ENCODE measurements at places on chromosomes 16 and 17.

DNA sequence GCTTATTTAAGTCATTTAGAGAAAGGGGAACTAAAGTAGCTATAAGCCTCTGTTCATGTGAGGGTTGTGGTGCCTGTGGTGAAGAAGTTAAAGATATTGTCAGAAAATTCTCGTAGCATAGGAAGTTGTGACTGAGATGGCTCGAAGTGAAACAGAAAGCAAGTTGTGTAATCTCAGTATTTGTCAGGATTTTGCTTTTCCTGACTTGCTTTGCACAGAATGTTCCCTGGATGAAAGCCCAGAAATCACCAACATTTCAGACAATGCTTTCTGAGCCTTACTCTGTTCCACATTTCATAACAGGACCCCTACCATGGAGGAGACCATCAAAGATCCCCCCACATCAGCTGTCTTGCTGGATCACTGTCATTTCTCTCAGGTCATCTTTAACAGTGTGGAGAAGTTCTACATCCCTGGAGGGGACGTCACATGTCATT lies 10.6 kb downstream of the CALCOCO2 start:
- DNase-seq, result peak; percentile 67

DNA sequence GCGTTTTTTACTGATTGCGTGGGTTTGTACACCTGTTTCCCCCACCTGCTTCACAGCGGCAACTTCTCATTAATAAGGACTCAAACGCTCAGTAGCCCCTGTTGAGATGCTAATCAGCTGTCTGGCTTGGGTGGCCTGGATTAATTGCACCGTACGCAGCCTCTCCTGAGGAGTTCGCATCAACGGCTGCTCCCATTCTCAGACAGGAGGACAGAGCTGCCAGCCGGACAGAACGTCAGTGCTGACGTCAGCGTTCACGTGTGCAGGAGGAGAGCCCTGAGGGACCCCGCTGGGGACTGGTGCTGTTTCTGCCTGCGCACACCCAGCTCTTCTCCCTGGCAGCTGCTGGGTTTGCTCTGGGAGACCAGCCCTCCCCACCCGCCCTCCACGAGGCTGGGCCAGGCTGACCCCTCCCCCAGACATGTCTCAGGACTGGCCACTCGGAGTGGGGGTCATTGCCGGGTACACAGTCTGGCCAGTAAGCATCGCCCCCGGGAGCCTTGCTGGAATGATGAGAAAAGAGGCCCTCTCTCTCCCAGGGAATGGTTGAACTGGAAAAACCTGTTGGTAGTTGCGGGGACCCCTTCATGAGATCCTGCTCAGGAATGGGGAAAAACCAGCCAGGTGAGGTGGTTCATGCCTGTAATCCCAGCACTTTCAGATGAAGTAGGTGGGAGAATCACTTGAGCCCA lies 5.7 kb upstream of the BANP start:
- peak; percentile 20 for DNase-seq

DNA sequence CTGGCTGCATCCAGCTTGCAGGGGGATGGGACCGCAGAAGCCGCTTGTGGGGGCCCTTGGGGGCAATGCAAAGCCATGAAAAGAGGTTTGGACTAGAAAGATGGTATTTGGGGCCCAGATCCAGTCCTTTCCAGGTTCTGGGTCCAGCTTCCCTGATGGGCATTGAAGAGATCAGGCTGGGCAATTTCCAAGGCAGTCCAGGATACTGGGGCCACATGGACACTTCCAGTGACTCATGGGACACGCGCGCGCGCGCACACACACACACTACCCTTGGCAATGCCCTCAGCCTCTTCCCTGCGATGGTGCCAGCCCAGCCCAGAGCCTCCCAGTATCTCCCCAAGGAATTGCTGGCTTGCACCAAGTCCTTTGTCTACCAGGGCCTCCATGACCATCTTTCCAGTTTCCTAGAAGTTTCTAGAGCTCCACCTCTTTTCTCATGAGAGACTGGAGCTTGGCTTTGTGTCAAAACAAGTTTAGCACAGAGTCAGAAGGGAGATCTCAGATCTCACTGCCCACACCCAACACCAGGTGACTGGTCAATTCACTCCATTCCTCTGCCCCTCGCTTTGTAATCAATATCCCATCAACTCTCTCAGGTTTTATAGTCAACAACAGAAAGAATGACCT lies 44.3 kb downstream of the WNT3 start:
- no peak for DNase-seq

GRCh38 chr17:40536295-40537171 lies 28.7 kb downstream of the CCR7 start:
- DNase-seq, result no peak

- DNase-seq, result no peak
Observed at GRCh38 chr17:80941743-80942422, 49.8 kb upstream of the CHMP6 start.

DNA sequence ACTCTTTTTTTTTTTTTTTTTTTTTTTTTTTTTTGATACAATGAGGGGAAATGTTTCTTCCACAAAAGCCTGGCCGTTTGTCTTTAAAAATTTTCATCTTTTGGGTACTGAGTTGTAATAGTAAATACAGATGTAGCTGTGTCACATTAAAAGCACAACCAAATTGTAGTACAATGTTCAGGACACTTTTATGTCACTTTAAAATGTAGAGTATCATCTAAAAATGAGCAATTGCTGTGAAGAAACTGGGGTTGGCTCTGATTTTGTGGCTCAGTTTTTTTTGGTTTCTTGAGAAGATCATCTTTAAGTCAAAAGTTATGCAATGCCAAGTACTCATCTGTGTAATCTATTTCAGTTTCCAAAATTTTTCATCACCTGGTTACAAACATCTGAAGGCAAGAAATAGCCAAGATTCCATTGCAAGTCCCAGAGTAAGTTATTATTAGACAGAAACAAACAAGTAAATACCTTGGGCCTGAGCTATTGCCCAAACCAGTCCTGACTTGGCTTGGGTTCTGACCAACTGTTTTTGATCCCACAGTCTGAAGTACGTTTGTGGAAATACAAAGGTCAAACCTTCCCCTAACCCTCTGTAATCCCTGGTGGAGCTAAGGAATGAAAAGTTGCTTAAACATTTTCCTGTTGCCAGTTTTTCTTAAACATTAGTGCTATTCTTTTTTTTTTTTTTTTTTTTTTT lies 717.2 kb downstream of the WWOX start:
- DNase-seq, result no peak

GRCh38 chr16:82660075-82660645 lies 33.4 kb downstream of the CDH13 start:
- DNase-seq, result peak; percentile 68

DNA sequence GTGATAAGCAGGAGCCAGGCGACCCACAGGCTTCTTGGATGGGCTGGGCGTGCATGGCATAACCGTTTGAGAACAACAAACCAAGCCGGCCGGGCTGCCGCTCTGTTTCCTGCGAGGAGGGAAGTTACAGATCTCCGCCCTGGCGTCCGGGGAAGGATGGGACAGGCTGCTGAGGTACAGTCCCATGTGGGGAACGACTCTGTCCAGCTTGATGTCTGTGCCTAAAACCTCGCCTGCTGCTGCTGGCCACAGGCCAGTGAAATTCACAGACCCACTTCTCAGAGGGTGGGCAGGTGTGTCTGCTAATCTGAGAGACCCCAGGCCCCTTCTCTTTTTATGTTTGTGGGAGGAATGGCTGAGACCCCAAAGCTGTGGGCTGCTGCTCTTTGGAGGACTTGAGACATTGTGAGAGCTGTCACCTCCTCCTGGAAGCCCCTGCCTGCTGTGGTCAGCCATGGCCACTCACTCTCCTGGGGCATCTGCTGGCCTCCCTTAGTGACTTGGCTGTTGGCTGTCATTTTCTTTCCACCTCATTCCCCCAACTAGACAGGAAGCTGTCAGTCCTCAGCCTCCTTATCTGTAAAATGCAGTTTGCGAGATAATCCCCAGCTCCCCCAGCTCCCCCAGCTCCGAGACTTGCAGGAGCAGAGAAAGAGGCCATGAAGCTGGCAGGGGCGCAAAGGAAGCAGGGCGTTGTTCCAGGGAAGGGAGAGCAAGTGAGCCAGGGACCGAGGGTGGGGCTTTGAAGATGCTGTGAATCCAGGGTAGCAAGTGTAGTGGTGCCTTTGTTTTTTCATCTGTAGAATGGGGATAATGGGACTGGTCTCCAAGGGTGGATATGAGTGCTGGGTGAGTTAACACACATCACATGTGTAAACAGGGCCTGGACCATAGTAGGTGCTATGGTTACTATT lies 51.0 kb downstream of the CMIP start:
- DNase-seq, result no peak

GRCh38 chr16:12757546-12757945 lies 46.1 kb downstream of the CPPED1 start:
- no peak for DNase-seq

DNA sequence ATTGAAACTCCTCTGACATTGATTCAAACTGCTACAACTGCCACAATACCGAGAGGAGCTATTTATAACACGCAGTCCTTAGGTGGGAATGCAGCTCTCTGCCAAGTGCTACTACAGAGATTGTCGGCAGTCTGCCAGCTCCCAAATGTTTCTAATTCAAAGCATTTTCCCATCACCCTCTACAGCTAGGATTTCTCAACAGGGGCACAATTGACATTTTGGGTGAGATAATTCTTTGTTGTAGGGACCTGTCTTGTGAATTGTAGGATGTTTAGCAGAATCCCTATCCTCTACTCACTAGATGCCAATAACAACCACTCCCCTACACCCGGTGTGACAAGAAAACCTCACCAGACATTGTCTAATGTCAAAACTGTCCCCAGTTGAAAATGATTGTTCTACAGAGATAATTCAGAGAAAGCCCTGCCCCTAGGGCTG lies 7.8 kb upstream of the N4BP1 start:
- DNase-seq, result no peak
